ENCODE measurements at places on chromosomes 4 and X.
A peak's percentile ranks its signal among the peaks of the same experiment; 100 is the strongest.

- H3K4me1 ChIP-seq, result no peaks in the 10 kb centered on the region
- H3K27me3 ChIP-seq, result peaks cover 18% of the 10 kb centered on the region
- DNase-seq, result no peak
- H3K36me3 ChIP-seq, result no peaks in the 10 kb centered on the region
- no peak overlapping the region for H3K27ac ChIP-seq
These were observed 58.6 kb downstream of the SMAD1 start for GRCh38 chr4:145540235-145540634.

DNA sequence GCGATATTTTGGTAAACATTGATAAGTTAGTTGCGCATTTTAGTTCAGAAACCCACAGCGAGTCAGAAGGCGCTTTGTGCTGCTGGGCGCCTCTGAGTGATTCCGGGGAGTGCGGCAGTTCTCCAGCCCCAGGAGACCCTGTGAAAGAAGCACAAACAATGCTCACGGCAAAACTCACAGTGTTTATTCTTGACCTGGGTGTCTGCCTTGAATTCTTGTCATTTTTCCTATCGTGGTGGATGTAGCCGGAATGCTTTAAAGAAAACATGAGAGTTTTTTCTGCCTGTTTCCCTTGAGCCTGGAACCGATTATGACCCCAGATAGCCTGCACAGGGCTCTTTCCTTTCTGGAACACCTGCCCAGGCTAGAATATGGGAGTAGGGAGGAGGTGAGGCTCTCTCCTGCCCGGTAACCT, 6.7 kb downstream of the TBL1X start:
- H3K27me3 ChIP-seq, result no peaks in the 10 kb centered on the region
- DNase-seq, result no peak

GRCh38 chr4:76251441-76252270, at the start of gene FAM47E:
TSS of gene FAM47E (plus strand) at chr4:76251721. CDS start at chr4:76251747, 26 bp downstream.
- H3K4me1 ChIP-seq, result peaks cover 9% of the 10 kb centered on the region
- H3K36me3 ChIP-seq, result no peaks in the 10 kb centered on the region
- H3K27me3 ChIP-seq, result peaks cover 100% of the 10 kb centered on the region
- no peak within 1 kb of the TSS for H3K27ac ChIP-seq
- H3K4me3 ChIP-seq, result peak within 1 kb of the TSS; percentile 70
- no peak for DNase-seq

- DNase-seq, result no peak
- H3K4me1 ChIP-seq, result no peaks in the 10 kb centered on the region
- H3K36me3 ChIP-seq, result no peaks in the 10 kb centered on the region
- H3K27ac ChIP-seq, result no peak overlapping the region
These were observed 377.7 kb downstream of the PRDM5 start for GRCh38 chr4:120544838-120545237.

GRCh38 chrX:49209434-49210251, 9.7 kb upstream of the SYP start:
- no peaks in the 10 kb centered on the region for H3K4me1 ChIP-seq
- no peaks in the 10 kb centered on the region for H3K36me3 ChIP-seq
- no peaks in the 10 kb centered on the region for H3K27me3 ChIP-seq
- no peak overlapping the region for H3K27ac ChIP-seq

- no peak overlapping the region for H3K4me3 ChIP-seq
- H3K4me1 ChIP-seq, result no peaks in the 10 kb centered on the region
- no peak overlapping the region for H3K27ac ChIP-seq
- no peaks in the 10 kb centered on the region for H3K36me3 ChIP-seq
These were observed 351.2 kb downstream of the ARHGAP24 start for GRCh38 chr4:85826060-85826678.

Data from central memory CD8-positive, alpha-beta T cell (primary cell).